SW480 (cell line): ENCODE measurements at places on chromosomes 7 and 10.

- peak; percentile 98 for DNase-seq
These were observed 6.5 kb downstream of the AGFG2 start for GRCh38 chr7:100545360-100546128.

- no peak for DNase-seq
These were observed 67.5 kb downstream of the PWWP2B start for GRCh38 chr10:132464256-132465192.

DNA sequence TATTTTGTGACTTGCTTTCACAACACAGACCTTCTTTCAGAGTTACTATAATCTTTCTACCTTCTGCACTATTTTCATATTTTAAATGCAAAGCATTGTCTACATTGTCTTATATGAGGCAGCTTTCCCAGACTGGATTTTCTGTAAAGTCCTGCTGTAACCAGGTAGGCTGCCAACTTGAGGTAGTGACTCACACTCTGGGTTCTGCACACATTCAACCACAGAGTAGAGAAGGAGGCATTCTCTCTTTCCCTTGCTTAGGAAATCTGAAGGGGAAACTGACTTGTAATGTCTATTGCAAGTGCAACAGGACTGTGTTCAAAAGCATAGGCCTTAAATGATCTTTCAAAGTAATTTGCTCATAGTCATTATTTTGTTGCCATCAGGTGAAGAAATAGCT, 461.4 kb downstream of the GRM8 start:
- DNase-seq, result no peak

DNA sequence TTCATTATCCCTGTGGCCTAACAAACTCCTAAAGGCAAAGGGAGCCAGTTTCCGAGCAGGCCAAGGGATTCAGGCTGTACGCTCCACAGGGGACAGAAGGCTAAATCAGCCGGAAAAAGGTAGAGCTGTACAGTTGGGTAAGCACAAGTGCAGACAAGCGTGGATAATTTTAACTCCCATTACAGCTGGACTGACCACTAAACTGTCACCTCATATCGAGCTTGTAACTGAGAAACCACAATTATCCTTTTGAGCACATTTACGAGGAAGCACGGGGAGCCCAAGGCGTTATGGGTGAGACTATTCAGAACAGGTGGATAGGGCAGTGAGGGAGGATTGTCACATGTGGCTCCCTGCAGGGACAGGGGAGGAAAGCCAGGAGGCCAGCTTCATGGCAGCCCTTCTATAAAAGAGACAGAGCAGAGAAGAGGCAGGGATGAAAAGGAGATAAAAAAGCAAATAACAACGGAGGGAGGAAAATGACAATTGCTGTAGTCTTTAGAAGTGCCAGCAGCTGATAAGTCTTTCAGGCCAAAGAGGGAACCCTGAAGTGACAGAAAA, 288.0 kb downstream of the FGFR2 start:
- DNase-seq, result peak; percentile 27

DNA sequence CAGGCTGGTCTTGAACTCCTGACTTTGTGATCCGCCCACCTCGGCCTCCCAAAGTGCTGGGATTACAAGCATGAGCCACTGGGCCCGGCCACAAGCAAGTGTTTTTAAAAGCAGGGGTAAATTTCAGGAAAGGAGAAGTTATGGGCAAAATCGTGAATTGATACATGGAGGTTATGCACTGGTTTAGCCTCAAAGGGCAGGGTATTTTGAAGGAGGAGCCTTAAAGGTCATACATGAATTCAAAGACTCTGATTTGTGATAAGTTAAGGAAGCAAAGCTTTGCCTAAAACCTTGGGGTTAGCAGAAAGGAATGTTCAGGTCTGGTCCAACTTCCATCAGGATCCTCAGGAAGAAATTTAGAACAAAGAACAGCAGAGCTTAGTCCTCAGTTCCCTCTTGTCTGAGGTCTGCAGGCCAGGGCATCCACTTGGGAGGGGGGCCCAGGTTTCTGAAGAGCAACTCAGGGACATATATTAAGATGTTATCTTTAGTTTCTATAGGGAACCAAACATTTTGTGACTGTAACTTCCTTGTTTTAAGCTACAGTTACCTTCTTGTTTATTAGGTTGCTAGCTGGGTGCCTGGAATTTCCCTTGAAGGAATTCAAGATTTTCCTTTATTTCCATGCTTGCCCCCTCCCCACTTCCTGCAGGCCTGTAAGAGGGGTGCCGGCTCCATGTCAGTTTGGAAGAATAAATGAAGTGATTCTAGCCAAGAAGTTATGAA, 2.8 kb upstream of the REPIN1 start:
- DNase-seq, result no peak

GRCh38 chr7:77244222-77244934, 44.8 kb upstream of the FGL2 start:
- no peak for DNase-seq

DNA sequence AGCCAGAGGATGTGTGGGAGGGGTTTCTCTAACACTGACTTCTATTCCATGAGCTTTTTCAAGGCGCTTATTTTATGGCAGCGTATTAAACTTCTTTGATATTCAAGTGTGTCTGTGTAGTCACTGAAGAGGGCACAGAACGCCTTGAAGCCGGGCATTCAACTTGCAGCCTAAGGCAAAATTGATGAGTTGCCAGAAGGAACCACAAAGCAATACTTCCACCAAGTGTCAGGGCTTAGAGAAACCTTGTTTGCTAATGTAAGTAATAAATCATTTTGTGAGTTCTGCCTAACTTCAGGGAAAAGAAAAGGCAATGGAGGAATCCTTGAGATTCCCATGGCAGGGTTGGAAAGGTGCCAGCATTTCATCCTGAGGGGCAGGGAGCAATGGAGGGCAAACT, 163.8 kb downstream of the LCOR start:
- no peak for DNase-seq

- DNase-seq, result peak; percentile 31
These were observed 213.6 kb upstream of the INHBA start for GRCh38 chr7:41916450-41916927.

- no peak for DNase-seq
These were observed 23.4 kb downstream of the PIK3AP1 start for GRCh38 chr10:96696845-96697425.

DNA sequence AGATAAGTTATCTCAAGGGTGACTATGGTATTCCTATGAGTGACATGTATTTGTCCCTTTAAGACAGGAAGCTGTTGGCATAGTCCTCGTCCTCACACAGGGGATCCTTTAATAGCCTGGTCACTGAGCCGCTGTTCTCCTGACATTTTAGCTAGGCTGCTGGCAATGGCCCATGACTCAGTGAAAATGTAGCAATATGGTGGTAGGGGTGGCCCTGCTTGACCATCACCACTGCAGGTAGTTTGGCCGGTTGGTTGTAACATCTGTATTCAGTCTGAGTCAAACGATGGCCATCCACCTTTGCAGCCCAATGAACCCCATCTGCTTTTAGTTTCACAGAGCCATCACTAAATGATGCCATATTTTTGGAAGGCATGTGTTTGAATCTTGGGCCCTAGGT, 110.1 kb upstream of the RAB18 start:
- DNase-seq, result no peak

- no peak for DNase-seq
These were observed 28.0 kb downstream of the PPP1R3C start for GRCh38 chr10:91604553-91605534.

DNA sequence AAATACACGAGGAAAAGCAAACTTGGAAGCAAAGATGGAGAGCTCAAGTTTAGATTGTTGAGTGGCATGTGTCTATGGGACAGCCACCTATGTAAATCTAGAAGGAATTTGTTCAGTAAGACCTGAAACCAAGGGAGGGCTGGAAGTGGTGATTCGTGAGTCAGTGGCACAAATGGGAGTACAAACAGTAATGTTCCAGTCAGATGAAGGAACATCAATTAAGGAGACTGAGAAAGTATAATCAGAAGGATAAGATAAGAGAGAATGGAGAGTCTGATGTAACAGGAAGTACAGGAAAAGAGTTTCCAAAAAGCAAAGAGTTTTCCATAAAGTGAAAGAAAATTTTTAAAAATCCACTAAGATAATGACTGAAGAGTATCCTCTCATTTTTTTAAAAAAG, 544.2 kb downstream of the KIF20B start:
- DNase-seq, result no peak

- no peak for DNase-seq
These were observed 19.2 kb downstream of the ITPRIP start for GRCh38 chr10:104318810-104319741.

GRCh38 chr10:108582387-108582786, 1340.9 kb downstream of the XPNPEP1 start:
- DNase-seq, result no peak

DNA sequence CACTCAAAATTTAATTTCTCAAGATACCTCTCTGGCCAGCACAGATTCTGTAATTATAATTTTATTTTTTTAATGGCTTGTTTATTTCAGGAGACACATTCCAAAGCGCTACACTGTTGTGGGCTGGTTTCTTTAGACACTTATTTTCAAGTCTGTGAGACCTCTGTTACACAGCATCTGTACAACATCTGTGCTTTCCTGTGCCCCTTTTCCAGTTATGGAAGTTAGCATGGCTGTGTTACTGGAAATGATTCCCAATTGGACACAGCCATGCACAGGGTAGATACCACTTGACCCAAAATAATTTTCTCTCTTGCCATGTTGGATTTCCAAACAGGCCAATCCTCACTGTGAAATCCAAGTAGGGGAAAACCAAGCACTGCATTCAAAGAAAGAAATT, 172.3 kb upstream of the ADCY1 start:
- DNase-seq, result no peak

DNA sequence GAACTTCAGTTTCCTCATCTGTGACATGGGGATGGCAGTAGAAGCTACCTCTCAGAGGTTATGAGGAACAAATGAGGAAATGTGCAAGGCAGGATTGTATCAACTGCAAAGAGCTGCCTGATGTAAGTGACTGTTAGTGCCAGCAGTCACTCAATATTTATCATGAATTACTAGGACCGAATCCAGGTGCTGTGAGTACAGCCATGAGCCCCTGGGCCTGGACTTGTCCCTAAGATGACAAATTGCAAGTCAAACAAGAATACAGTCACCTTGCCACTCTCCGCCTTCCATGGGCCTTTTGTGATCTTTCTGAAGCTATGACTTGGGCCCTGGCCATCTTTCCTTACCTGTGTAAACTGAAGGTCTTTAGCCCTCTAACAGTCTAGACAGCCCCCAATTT, 27.7 kb upstream of the TLX1 start:
- no peak for DNase-seq

GRCh38 chr7:5704534-5704922, 76.9 kb downstream of the RNF216 start:
- DNase-seq, result peak; percentile 74
